ENCODE measurements at places on chromosomes 4 and X.

DNA sequence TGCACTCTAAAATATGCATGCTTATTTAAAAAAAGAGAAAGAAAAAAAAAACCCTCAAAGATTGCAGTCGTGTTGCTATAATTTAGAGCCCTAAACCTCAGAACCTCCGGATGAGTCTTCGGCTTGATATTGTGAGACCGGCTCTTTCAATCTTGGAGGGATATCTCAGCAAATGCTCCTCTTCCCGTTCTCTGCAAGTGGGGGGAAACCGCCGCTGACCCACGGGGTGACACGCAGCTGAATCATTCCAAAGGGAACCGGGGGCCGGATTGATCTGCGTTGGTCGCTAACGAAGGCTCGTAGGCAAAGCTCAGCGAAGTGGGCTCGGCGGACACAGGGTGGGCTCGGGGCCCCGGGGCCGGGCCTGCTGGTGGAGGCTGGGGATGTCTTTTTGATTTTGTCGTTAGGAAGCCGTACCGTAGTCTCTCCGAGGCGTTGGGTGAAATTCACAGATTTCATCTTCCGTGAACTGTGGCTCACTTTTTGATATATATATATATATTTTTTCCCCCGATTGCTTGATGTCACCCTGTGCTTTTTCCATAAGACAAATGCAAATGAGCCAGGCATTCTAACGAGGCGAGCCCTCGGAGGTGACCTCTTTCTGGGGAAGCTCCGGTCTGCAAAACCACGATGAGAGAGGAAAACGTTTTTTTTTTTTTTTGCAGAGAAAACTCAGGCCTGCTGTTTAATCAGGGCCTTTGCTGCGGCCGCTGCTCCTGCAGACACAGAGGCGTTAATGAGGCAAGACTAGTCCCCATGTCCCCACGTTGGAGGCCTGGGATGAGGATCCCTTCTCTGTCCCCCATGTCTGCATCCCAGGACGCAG lies 110.7 kb upstream of the PPP2R3B start:
- no peak overlapping the region for H3K27ac ChIP-seq
- DNase-seq = no peak
- H3K36me3 ChIP-seq = no peaks in the 10 kb centered on the region
- peaks cover 46% of the 10 kb centered on the region for H3K27me3 ChIP-seq
- H3K4me1 ChIP-seq = peaks cover 4% of the 10 kb centered on the region

GRCh38 chr4:118307643-118308042 lies 45.2 kb downstream of the PRSS12 start:
- no peak overlapping the region for H3K4me3 ChIP-seq
- no peak overlapping the region for H3K27ac ChIP-seq
- no peak for DNase-seq
- no peaks in the 10 kb centered on the region for H3K36me3 ChIP-seq
- H3K27me3 ChIP-seq = no peaks in the 10 kb centered on the region

- no peak for DNase-seq
- no peak overlapping the region for H3K27ac ChIP-seq
- no peaks in the 10 kb centered on the region for H3K27me3 ChIP-seq
- H3K4me3 ChIP-seq = no peak overlapping the region
- no peaks in the 10 kb centered on the region for H3K36me3 ChIP-seq
- no peaks in the 10 kb centered on the region for H3K4me1 ChIP-seq
These were observed 156.1 kb downstream of the RAPGEF2 start for GRCh38 chr4:159258889-159259560.

DNA sequence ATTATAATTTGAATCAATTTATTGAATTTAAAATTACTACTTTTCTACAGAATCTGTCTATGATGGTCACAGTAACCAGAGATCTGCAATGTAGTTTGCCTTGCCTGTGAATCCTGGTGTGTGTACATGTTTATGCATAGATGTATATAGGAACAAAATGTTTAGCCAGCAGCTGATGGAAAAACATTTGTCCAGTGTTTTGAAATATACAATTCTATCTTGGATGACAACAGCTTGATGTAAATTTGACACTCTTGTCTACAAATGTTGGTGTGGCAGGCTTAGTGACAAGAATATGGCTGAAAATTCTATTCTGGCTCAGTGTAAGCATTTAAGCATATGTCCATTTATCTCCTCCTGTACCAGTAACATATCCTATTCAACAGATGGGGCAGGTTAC lies 229.4 kb downstream of the RCHY1 start:
- no peaks in the 10 kb centered on the region for H3K27me3 ChIP-seq
- H3K4me3 ChIP-seq = no peak overlapping the region
- DNase-seq = no peak
- no peak overlapping the region for H3K27ac ChIP-seq
- H3K36me3 ChIP-seq = no peaks in the 10 kb centered on the region
- no peaks in the 10 kb centered on the region for H3K4me1 ChIP-seq

- no peak for DNase-seq
- peak overlapping the region; percentile 12 for H3K27ac ChIP-seq
- no peaks in the 10 kb centered on the region for H3K4me1 ChIP-seq
- H3K4me3 ChIP-seq = no peak overlapping the region
- H3K27me3 ChIP-seq = no peaks in the 10 kb centered on the region
These were observed 5.1 kb upstream of the PRMT9 start for GRCh38 chr4:147689067-147689466.

GRCh38 chrX:48636776-48637175 lies 39.5 kb downstream of the WDR13 start:
- H3K27me3 ChIP-seq = no peaks in the 10 kb centered on the region
- H3K27ac ChIP-seq = no peak overlapping the region
- no peaks in the 10 kb centered on the region for H3K36me3 ChIP-seq
- no peak for DNase-seq
- peaks cover 6% of the 10 kb centered on the region for H3K4me1 ChIP-seq

DNA sequence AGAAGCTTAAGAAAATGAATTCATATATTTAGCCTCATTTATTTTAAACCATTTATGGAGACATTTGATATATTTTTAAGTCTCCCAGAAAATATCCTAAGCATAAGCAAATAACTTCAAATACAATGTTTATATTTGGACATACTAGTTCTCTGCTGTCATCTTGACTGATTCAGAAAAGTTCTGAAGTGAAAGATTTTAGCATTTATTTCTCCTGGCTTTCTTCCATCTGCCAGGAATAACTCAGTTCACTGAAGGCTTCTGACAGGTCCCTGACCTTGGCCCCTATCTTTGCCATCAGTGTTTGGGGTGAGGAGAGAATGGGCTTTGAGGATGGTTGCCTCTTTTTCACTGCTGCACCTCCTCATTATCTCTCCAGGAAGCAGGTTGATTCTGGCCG lies 115.7 kb downstream of the SLIT2 start:
- no peak overlapping the region for H3K4me3 ChIP-seq
- no peaks in the 10 kb centered on the region for H3K4me1 ChIP-seq
- H3K36me3 ChIP-seq = no peaks in the 10 kb centered on the region
- no peak for DNase-seq

- DNase-seq = no peak
- H3K4me3 ChIP-seq = no peak overlapping the region
- no peaks in the 10 kb centered on the region for H3K27me3 ChIP-seq
- H3K4me1 ChIP-seq = no peaks in the 10 kb centered on the region
- no peak overlapping the region for H3K27ac ChIP-seq
These were observed 51.7 kb downstream of the RPGR start for GRCh38 chrX:38275615-38276014.

DNA sequence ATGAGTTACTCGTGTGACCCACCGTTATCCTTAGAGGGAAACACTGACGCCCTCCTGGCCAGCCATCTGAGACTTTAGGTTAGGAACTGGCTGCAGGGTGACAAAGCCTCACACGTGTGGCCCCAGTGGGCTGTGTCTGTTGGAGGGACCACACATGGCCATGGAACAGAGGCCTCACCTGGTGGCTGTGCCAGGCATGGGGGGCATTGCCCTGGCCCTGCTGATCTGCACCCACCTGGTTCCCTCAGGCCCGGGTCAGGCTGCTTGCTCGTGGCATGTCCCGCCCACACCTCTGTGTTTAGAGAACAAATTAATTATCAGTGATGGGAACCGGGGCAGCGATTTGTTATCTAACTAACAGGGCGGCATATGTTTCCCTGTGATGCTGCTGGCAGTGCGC lies 100.9 kb upstream of the PSAPL1 start:
- no peaks in the 10 kb centered on the region for H3K36me3 ChIP-seq
- H3K27me3 ChIP-seq = peaks cover 25% of the 10 kb centered on the region
- no peak for DNase-seq
- peaks cover 6% of the 10 kb centered on the region for H3K4me1 ChIP-seq
- H3K4me3 ChIP-seq = no peak overlapping the region
